ENCODE measurements at places on chromosomes 12 and 14.

GRCh38 chr14:24673534-24674203 is 39.7 kb upstream of the GZMB start:
- DNase-seq: no peak

DNA sequence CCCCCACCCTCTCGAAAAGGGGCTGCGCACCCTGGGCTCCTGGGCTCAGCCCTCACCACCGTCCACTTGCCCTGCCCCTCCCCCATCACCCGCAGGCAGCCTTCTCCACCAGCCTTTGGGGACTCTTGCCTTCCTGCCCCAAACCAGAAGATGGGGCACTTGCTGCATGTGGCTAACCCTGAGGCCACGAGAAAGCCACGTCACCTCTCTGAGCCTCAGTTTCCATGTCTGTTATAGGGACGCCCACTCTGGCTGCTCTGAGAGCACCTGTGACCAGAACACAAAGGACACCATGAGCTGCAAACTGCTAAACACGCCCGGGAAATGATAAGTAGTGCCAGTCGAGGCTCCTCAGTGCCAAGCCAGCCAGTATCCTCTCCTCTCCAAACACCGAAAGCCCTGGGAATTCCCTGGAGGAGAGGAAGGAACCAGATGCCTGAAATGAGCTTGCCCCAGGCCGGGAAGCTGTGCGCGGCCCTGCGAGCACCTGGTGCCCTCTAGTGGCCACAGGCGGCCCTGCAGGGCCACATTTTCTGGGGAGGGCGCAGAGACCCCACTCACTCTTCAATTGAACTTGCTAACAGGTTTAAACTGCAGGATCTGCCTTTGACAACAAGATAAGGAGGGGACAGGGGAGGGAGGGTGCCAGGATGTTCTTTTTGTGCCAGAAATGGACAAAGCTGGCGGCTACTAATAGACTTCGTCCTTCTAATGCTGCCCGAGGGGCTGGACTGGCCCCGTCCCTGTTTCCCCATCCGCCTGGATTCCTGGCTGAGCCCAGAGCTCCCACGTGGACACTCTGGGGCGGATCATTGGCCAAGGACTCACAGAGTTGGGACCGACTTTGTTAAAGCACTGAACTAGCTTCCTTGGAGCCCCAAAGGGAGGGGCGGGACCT is 10.2 kb upstream of the SERPINA9 start:
- DNase-seq: no peak

GRCh38 chr12:72272731-72273498 is 745 bp downstream of the TRHDE start:
- DNase-seq: no peak

- DNase-seq: no peak
These were observed 37.5 kb downstream of the EID3 start for GRCh38 chr12:104340925-104341611.

All from BJ (cell line).